ENCODE measurements at places on chromosomes 6 and 20.

- DNase-seq = no peak
Observed at GRCh38 chr6:112249489-112249888, 4.9 kb downstream of the LAMA4 start.

DNA sequence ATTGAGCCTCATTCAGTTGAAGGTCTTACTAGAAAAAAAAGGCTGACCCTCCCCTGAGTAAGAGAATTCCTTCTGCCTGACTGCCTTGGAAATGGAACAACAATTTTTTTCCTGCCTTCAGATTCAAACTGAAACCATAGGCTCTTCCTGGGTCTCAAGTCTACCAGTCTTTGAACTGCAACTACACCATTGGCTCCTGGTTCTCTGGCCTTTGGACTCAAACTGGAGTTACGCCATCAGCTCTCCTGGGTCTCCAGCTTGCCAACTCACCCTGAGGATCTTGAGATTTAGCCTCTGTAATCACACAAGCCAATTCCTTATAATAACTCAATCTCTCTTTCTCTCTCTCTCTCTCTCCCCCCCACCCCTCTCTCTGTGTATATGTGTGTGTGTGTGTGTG lies 36.0 kb upstream of the SNX9 start:
- DNase-seq = no peak

DNA sequence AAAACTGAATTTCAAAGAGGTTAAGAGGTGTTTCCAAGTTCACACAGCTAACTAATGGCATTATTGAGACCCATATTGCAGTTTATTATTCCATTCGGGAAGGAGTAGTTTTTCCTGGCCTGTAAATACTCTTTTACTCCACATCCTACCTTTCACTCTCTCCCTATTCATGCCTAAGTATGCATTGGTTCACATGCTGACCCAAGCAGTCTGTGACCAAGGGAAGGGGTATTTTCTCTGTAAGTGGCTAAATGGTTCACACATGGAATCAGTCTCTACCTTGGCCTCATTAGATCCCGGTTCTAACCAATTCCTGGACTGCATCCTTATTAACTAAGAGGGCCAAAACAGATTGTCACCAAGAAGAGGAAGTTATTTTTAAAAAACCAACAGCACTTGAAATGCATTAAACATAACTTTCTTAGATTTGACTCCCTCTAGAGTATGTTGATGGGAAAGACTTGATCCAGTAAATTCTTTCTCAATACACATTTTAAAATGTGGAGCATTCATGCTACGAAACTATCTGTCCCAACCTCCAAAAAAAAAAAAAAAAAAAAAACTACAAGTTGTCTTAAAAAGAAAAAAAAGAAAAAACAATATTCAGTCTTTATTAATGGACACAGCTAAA lies 17.8 kb upstream of the RSPO3 start:
- DNase-seq = no peak

- DNase-seq = no peak
Observed at GRCh38 chr6:79301290-79301689, 66.8 kb upstream of the HMGN3 start.

DNA sequence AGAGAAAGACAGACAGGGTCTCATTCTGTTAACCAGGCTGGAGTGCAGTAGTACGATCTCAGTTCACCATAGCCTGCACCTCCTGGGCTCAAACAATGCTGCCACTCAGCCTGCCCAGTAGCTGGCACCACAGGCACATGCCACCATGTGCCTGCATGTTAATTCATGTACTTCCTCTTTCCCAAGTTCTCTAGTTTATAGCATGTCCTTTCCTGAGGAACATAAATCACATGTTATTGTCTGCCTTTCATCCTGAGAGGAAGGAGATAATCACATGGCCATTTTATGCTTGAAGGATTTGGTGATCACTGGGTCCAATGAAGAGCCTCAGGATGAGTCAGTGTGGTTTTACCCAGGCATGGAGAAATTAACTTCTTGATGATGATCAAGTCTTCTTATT lies 47.9 kb downstream of the COL11A2 start:
- no peak for DNase-seq

GRCh38 chr6:10977231-10977968 lies 66.7 kb downstream of the ELOVL2 start:
- no peak for DNase-seq

DNA sequence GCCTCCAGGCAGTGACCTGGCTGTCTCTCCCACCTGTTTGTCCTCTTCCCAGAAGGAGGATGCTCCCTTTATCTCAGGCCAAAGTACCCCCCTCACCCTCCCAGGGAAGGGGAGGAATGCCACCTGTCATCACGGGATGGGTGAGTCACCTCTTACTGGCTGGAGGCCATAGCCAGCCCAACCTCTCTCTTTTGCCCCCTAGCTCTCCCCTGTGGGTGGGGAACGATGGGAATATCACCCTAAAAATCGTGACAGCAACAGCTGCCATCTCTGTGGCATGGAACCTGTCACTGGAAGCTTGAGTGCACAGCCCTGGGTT lies 137.5 kb upstream of the PTPN1 start:
- DNase-seq = no peak

DNA sequence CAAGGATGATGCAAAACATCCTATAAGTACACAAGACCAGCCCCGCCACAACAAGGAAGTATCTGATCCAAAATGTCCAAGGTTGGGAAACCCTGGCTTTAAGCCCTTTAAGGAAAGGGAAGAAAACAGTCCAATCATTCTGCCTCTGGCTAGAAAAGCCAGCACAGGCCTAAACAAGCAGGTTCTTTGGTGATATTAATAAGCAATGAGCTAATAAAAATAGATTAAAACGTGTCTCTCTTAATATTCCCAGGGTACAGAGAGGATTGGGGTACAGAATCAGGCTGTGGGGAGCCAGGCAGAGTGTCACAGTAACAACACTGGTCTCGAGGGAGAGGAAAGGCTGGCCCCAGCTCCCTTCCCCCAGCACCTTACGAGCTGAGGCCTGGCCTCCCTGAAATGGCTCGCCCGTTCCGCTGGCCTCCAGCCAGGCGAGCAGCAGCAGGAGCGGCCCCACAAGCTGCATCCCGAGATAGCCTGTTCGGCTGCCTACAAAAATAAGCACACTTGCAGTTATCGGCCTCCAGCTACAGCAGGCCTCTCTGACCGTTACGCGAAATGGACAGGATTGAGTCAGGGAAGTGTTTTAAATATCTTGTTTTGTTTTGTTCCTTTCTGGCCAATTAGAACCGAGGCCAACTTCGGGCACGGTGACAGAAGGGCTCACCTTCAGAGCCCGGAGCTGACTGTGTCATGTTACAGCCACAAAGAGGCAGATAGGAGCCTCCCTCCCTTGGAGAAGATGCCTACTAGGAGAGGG lies 4.0 kb upstream of the ZMYND8 start:
- DNase-seq = no peak

- no peak for DNase-seq
Observed at GRCh38 chr6:132512342-132512637, 626 bp downstream of the STX7 start.

DNA sequence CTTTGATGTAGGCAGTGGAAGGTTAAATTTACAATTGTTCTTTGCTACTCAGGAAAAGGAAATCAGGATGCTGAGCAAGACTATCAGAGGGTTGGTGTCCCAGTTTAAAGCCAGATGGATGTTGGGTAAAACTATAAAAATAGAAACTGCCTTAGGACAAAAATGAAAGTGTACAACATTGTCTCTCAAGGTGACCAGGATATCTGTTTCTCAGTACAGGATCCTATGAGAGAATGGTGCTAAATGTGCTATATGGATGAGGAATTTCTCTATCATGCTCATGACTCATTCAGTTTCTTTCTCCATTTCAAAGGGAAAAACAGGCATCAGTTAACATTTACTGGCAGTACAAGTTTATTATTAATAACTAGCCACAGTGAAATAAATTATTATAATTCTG lies 534.2 kb upstream of the GJE1 start:
- DNase-seq = no peak

DNA sequence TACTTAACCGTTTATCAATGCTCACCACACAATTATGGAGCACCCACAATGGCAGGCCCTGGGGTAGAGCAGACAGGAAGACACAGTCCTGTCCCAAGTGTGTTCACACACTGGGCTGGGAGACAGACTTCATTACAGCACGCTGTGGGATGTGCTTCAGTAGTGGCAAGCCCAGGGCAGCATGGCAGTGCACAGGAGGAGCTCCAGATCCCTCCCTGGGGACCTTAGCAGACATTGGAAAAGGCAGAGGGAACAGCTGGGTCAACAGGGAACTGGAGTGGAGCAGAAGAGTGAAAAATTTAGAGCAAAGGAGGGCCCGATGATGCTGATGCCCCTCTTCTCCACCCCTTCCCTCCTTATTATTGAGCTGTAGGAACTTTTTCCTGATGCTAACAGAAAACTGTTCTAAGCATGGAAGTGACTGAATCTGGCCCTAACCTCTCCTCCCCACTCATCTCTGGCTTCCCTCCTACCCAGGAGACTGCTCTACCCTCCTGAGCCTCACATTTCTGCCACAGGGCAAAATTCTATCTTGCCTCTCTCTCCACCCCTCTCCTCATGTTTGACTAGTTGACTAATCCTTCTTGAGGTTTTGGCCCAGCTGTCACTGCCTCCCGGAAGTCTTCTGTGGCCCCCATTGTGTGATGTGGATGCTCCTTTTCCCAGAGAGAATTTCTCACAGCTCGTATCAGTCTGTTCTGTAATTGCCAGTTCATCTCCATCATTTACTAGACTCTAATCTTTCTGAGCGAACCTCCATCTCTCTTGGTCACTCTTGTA lies 41.3 kb upstream of the NOP56 start:
- no peak for DNase-seq

DNA sequence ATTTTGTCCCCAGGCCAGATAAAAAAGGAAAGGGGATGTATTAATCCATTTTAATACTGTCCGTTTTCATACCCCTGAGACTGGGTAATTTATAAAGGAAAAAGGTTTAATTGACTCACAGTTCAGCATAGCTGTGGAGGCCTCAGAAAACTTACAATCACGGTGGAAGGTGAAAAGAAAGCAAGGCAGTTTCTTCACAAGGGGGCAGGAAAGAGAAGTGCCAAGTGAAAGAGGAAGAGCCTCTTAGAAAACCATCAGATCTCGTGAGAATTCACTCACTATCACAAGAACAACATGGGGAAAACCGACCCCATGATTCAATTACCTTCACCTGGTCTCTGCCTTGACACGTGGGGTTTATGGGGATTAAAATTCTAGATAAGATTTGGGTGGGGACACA lies 152.5 kb downstream of the IBTK start:
- DNase-seq = no peak

- DNase-seq = no peak
Observed at GRCh38 chr6:159194421-159194820, 25.2 kb downstream of the FNDC1 start.

All from activated CD8-positive, alpha-beta memory T cell treated with anti-CD3 and anti-CD28 coated beads, Interleukin-2, amount 50 U/mL, for 4 hours (primary cell).